GM06990 (cell line): ENCODE measurements at places on chromosomes 5 and 9.

DNA sequence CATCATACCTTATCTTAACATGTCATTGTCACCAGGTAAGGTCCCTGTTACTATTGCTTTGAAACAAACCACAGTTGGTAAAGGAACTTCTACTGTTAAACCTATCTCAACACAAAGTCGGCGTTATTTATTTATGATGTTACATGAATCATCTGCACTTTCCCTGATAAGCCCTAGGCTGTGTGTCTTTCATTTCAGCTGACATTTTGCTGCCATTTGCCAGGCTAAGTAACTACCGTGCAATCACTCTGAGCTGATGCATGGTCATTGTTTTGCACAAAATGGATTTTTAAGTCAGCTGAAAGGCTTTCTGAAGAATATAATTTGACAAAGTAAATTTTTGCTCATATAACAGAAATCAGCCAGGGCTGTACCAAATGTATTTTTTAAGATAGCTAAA, 546.5 kb downstream of the ZNF608 start:
- no peak for DNase-seq

- no peak for DNase-seq
Measured at GRCh38 chr5:129760636-129761325, 12.9 kb downstream of the MINAR2 start.

- DNase-seq = no peak
Measured at GRCh38 chr5:73962801-73963425, 336.9 kb downstream of the ARHGEF28 start.

GRCh38 chr5:13558408-13558807, 386.1 kb downstream of the DNAH5 start:
- no peak for DNase-seq

DNA sequence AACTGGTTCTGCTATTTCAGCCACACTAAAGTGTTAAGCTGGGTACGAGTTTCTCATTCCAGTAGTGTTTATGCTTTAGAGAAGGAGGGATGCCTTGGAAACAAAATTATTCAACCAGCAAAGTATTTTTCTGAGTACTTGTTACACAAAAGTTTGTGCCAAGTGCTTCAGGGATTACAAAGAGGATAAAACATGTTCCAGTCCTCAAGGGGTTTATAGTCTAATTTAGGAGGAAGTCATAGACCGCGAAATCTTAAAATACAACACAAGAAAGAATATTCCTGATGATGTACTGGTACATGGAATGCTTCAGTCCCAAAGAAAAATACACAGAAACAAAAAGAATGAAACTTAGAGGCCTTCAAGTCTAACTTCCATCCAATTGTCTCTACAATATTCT, 85.4 kb upstream of the NR4A3 start:
- DNase-seq = no peak

DNA sequence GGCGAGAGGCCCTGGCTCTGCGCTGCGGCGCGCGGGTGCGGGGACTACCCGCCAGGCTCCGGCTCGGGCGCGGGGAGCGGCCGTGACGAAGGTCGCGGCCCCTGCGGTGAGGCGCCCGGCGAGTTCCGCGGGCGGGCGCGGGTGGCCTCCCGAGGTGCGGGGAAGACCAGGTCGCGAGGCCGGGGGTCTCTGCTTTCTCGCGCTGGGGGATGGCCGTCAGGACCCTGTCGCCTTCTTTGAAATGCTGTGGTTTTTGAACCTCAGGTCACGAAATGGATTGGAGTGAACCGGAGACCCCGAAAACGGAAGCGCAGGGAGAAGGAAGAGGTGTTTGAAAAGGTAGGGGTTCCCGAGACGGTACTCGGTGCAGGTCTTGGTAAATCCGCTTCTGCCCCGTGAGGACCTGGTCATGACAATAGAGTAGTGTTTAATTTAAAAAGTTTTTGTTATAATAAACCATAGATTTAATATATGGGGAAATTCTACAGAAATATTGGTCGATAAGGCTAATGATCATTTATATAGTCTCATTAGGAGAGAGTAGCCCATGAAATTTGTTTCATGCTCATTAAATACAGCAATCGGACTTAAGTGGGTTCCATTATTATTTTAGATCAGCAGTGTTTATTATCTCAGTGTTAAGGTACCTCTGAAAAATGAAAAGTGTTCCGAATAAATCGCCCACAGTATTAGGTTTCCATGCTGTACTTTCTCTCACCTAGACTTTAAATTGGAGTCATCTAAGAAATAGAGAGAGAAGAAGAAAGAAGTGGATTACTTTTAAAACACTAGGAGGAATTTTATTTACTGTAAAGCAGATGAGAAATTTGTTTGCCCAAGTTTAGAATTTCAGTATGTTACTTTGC, 279.0 kb downstream of the AOPEP start:
- no peak for DNase-seq

- DNase-seq = no peak
Measured at GRCh38 chr9:121741228-121741918, 89.9 kb downstream of the DAB2IP start.

GRCh38 chr5:57878301-57878722, 395.7 kb upstream of the ACTBL2 start:
- no peak for DNase-seq

DNA sequence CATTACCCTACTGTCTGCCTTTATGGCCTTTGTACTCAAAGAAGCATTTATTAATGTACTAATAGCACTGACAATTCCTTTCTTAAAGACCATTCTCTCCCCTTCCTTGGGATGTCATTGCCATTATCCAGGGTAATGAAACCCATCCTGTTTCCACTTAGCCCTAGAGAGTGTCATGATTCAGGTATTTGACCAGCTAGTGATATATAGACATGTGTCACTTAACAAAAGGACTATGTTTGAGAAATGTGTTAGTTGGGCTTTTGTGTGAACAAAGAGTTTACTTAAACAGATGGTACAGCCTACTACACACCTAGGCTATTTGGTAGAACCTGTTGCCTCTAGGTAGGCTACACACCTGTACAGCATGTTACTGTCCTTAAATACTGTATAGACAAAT, 2.0 kb downstream of the ATP6V0E1 start:
- DNase-seq = no peak

DNA sequence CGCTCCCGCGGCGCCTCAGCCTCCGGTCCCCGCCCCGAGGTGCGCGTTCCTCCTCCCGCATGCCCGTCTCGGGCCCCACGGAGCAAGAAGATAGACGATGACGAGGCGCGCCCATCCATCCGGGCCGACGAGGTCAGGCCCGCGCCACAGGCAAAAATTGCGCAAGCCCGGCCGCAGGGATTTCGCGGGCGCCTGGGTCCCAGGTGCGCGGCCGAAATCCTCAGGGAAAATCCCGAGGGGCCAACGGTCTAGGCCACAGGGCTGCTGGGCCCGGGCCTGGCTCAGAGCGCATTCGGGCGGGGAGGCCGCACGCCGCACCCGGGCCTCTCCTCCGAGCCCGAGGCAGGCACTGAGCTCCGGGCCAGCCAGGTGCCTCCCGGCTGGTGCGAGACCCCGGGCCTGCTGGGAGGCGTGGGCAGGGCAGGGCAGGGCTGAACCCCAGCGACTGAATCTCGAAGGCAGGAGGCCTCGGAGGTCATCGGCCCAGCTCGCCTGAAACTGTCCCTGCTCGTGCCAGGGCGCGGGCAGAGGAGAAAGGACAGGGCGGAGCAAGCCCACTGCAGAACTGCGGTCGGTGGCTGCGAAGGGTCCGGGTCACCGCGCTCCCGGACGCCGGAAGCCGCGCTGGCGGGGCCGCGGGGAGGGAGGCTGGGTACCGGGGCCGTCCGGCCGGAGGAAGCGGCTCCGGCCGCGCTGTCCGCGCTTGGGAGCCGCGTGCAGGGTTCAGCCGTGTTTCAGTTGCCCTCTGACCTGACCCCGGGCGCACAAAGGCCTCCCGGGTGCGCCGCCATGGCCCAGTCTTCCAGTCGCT, 66.8 kb downstream of the FOXD1 start:
- no peak for DNase-seq

DNA sequence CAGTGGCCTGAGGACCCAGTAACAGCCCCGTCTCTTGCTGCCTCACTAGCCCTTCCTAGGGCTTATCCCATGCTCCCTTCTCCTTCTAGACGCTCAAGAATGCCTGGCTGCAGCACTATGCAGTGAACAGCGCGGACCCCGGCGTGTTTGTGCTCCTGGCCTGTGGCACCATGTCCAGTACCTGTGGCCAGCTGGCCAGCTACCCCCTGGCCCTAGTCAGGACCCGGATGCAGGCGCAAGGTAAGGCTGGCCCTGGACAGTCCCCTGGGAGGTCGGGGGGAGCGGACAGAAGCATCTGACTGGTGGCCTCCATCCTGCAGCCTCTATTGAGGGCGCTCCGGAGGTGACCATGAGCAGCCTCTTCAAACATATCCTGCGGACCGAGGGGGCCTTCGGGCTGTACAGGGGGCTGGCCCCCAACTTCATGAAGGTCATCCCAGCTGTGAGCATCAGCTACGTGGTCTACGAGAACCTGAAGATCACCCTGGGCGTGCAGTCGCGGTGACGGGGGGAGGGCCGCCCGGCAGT, 20.5 kb downstream of the PTGES2 start:
- no peak for DNase-seq

- no peak for DNase-seq
Measured at GRCh38 chr5:87924436-87924835, 344.2 kb downstream of the TMEM161B start.
